GM20000 (cell line): ENCODE measurements at places on chromosomes 1 and 21.
A peak's percentile ranks its signal among the peaks of the same experiment; 100 is the strongest.

DNA sequence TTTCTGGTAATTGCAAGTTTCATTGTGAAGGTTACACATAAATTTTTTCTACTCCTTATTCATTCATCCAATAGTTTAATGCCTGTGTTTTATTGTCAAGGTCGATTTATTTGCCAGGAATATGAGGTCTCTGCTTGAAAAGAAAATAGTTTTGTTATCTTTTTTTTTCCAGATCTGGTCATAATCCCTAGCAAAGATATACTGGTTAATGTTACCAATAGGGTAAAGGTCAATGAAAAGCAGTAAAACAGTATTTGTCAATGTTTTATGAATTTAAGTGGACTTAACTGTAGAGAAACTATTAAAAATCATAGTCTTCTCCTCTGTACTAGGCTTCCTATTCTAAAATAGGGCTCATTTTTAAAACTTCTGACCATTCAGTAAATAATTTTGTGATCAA, 8.1 kb upstream of the FMO3 start:
- DNase-seq = no peak

DNA sequence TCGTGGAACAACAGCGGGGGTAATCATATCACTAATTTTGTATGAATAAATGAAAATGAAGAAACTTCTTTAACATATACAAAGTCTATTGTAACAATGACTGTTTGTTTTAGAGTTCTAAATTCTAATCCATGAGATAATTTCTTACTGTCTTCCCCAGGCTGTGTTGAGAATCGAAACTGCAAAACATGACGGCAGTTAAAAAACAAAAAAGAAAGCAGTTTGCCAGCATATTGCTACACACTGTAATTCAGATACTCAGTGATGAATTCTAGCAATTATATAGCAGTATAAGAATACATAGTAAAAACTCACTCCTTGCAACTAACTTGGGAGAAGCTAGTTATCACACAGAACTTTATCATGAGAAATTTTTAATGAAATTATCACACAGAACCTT, 22.1 kb downstream of the INSL5 start:
- no peak for DNase-seq

DNA sequence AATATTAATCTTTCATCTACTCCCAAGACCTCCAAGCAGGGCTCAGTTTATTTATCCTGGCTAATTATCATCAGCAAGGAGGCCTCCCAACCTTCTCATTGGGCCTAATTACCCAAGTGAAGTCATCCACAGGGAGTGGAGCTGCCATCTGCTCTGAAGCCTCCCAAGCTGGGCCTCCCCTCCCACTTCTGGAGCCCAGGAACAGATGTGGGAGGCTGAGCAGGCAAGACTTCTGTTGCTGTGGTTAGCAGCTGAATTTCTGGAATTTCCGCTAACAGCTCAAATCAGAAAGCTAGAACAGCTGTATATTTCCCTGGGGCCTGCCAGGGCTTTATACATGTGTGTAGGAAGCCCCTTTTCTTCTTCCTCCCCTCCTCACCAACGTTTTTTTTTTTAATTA, 127.5 kb downstream of the UCK2 start:
- no peak for DNase-seq

GRCh38 chr1:217115404-217116380, 392.5 kb upstream of the ESRRG start:
- no peak for DNase-seq

- peak; percentile 13 for DNase-seq
Observed at GRCh38 chr1:81799939-81800694, 617 bp upstream of the ADGRL2 start.

- DNase-seq = no peak
Observed at GRCh38 chr1:94540440-94541245, 916 bp downstream of the F3 start.

- DNase-seq = no peak
Observed at GRCh38 chr1:84550826-84551225, 23.4 kb downstream of the CTBS start.

DNA sequence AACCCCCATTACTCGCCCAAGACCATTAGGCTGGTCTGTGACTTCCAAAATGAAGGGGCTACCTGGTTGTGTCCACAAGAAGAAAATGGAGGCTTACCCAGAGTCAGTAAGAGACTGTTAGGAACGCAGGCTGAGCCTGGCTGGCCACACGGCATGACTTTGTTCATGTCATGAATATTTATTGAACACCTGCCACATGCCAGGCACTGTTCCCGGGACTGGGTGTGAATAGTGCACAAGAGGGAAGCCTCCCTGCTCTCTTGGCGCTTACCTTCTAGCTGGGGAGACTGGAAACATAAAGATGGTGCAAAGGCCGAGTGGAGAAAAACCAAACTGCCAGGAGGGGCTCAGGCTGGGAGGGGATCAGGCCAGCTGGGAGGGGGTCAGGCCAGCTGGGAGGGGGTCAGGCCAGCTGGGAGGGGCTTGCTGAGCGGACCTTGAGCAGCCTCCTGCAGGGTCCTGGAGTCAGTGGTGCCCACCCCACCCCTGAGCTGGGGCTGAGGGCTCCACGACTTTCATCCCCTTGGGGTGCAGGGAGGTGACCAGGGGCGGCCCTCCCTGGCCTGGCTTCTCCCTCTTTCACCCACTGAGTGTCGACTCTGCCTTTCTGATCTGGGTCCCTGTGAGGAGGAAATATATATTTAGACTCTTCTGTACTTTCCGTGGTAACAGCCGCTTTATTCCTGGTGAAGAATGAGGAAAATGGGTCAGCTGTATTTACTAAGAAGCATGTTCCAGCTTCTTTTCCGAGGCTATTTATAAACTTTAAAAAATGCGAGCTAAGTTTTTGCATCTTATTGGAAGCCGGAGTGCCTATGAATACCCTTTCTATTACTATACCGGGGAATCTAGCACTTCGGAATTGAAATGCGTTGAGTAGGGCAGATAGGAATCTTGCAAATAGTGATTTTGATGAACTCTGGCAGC, 139.0 kb downstream of the CAMTA1 start:
- no peak for DNase-seq

DNA sequence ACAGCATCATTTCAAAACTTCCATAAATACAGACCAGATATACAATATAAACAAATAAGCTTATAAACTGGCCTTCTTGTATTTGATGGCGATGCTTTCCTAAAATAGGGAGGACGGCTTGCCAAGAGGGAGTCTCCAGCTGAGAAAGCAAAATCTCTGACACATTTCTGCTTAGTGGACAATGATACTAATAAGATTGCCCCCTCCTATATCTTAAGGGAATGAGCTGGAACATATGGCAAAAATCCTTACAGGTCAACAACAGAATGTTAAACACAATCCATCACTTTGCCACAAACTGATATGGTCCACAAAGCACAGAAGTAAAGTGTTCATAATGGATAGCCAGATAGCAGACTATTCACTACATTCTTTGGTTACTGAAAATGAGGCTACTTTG, 7.1 kb upstream of the GADD45A start:
- no peak for DNase-seq

DNA sequence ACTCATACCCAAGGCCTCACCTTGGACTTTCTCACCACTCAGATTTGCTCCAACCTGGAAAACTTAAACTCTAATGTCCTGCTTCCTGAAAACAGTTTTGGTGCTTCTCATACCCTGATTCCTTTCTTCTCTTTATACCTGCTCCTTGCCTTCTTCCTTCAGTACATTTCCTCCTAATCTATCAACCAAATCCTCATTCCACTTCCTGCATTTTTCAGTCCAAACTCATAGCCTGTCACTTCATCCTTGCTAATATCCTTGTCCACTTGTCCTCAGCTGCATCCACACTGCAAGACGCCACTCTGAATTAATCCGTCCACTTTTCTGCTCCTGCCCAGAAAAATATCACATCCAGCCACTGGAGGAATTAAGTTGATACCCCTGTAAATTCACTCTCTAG, 25.9 kb downstream of the PPP1R15B start:
- no peak for DNase-seq

DNA sequence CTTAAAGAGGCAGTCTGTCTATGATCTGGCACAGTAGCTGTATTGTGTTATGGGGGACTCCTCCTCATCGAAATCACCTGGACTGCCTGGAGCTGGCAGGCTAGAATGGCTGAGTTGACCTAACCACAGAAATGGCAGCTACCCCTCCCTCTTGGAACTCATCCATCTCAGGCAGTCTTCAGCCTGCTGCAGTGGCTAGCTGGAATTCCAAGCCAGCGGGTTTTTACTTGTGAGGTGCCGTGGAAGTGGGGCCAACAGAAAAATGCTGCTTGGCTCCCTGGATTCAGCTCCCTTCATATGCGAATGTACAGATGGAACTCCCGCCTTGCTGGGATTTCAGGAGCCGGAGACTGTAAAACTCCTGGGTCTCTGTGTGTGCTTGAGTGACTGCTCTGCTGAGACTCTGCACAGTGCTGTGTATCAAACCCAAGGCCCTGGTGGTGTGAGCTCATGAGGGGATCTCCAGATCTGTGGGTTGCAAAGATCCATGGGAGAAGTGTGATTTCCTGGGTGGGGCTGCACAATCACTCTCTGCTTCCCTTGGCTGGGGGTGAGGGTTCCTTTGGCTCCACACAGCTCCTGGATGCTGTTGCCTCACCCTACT, 316.9 kb downstream of the CTH start:
- no peak for DNase-seq

DNA sequence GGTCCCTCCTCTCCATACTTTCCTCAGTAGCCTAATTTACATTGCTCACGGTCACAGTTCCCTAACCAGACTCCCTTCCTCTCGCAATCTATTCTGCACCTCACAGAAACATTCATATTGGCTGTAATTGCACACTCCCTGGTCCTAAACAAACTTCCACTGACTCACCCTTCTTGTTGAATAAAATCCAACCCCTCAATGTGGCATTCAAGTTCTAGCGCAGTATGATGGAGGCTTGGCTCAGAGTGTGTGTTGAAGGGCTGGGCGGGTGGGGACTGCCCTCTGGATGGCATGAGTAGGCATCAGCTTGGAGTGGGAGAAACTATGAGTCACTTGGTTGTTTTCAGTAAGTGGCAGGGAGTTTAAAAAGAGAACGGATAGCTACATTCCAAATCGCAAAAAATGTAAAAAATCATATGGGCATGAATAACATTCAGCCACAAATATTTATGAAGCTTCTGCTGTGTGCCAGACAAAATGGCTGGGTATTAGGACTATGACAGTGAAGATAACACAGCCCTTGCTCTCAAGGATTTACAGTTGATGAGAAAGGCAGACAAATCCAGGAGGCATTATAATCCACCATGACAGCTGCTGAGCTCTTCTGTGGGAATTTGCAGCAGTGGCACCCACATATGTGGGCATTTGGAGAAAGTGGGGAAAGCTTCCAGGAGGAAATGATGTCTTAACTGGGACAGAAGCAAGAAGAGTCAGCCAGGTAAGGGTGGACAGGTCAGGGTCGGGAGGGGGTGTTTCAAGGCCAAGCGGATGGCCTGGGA, 42.2 kb upstream of the LYST start:
- no peak for DNase-seq

GRCh38 chr1:4565801-4566449, 88.5 kb upstream of the AJAP1 start:
- no peak for DNase-seq

- no peak for DNase-seq
Observed at GRCh38 chr1:88421997-88422396, 262.1 kb upstream of the PKN2 start.

DNA sequence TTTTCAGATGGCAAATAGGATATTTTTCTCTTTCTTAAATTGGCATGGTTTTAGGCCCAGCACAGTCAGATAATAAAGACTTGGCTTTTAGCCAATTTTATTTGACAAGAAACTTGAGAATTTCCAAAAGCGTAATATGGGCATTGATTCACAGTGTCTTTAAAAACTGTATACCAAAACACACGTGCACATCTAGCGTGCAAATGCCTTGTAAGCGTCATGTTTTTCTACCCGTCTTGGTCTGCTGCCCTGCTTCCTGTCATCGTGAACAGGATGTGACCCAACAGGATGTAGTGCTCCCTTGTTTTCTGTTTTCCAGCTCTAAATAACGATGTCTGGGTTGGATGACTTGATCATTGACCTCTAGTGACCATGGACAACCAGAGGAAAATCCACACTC, 24.7 kb upstream of the SLC44A3 start:
- DNase-seq = no peak

- no peak for DNase-seq
Observed at GRCh38 chr1:110668549-110668948, 6.2 kb downstream of the KCNA3 start.

DNA sequence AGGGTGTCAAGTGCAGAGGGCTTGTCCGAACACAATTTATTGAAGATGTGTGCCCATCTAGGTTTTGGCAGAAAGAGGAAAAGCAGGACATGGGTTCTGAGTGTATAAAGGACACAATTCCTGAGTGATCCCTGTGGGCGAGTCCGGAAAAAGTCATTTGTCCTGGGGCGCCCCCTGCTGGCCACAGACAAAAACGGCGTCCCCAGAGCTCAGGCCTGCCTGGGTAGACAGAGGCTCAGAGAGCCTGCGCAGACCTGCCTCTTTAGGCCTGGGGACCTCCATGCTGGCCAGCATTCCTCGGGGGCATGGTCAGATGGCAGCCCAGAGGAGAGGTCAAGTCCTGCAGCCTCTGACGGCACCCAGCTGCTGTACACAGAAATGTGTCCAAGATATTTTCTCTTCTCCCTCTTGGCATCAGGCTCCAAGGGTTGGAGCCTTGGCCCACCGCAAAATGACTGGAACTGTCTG, 65.5 kb upstream of the LRP8 start:
- peak; percentile 76 for DNase-seq

- no peak for DNase-seq
Observed at GRCh38 chr1:71843012-71843411, 439.3 kb downstream of the NEGR1 start.

GRCh38 chr1:152459596-152460528, 45.8 kb upstream of the CRNN start:
- peak; percentile 75 for DNase-seq

DNA sequence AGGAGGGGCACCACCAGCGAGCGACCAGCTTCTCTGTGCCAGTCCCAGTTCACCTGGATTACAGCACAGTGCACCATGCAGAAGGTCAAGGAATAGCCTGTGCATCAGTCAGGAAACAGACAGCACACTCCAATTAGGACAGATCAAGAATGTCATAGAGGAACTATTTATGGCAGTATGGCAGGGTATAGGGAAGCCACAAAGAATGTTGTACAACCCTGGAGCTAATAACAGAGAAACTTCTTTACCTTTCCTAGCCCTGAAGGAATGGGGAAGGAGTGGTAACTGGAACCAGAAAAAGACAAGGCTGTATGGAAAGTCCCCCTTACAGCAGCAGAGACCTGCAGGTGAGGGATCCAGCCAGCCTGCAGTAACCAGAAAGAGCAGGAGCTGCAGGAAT, 87.8 kb upstream of the USP24 start:
- DNase-seq = no peak

DNA sequence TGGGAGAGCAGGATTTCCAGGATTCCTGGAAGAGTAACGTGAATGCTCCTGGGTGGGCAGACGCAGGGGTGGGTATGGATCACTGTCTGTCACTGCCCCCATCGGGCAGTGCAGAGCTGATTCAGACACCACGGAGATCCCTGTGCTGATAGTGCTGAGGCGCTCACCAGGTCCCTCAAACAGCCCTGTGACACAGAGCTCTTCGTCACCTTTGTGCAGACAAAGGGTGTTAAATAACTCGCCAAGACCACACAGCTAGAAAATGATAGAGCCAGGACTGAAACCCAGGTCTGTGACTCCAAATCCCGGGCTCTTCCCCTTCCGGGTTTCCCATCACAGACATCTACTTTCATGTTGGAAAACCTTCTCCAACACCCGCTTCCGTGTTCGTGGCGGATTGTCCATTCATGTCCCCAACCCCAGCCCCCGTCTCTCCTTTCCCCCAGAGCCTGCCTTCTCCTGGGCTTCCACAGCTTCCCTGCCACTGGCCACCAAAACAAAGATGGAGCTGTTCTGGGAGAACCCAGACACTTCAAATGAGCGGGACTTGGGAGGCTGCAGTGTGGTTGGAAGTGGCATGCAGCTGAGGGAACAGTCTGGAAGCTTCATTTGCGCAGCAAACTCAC, 2.6 kb downstream of the EFHD2 start:
- DNase-seq = peak; percentile 49
